Cortex of kidney (tissue), 1 donor: ENCODE measurements at places on chromosomes 3 and 15.

GRCh38 chr3:124410471-124410870, 319.8 kb upstream of the UMPS start:
- no peak for DNase-seq

- no peak for DNase-seq
Measured at GRCh38 chr15:74762791-74763150, 14.1 kb downstream of the CYP1A2 start.

DNA sequence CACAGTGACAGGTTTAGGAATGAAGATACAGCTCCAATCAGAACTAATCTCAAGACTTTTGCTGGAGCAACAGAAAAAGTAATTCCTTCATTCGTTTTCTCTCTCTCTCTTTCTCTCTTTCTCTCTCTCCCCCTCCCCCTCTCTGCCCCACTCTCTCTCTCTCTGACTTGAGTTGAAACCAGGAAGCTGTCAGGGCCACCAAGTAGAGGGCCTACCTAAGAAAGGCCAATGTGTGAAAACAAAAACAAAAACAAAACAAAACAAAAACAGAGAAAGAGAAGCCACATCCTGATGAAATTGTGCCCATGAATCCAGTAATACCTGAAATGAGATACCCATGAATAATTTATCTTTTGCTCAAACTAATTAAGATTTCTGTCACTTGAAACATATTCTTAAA, 72.9 kb downstream of the ATP8B4 start:
- DNase-seq = no peak

DNA sequence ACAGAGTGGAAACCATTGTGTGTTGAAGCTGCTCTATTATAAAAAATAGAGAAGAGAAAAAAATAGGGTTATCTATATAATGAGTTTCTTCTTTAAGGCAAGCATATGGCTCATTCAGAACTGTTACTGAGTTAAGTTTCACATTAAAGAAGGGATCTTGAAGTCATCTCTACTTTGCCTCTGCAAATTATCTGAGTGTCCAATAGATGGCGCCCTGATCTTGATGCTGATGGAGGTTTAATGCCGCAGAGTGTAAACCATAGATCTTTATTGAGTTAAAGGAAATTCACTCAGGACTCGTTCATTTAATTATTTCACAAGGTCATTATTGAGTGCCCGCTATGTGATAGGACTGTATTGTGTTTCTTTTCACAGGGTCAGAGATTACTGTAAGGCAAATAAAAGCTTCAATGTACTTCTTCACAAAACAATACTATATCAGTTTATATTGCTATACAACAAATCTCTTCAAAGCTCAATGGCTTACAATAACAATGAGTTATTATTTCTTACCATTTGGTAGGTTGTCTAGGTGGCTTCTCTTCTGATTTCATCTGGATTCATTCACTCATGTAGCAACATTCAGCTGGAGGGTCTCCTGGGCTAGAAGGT, 171.4 kb downstream of the NSUN3 start:
- DNase-seq = no peak

- no peak for DNase-seq
Measured at GRCh38 chr15:56619887-56620286, 113.4 kb downstream of the ZNF280D start.

DNA sequence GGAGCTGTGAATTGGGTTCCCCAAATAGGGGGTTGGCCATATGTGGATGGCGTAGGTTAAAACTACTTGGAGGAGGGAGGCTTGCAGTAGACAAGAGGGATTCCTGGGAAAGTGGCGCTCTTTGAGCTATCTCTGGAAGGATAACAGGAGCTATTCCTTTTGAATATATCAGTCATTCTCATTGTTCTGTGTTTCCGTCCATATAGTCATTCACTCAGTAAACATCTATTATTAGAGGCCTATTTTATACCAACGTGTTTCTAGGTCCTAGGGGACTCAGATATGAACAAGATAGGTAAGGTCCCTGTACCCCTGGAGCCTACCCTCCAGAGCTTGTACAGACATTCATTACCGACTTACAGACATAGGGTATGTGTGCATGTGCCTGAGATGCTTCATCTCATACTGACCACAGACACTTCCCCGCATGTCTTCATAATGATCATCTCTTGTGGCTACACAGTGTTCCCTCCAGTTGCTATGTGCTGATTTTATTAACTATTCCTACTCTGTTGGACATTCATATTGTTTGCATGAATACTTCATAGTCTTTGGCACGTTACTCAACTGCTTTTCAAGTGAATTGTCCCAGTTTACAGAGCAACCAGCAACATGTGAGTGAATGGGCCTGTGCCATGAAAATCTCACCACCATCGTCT, 55.8 kb upstream of the VILL start:
- DNase-seq = no peak

DNA sequence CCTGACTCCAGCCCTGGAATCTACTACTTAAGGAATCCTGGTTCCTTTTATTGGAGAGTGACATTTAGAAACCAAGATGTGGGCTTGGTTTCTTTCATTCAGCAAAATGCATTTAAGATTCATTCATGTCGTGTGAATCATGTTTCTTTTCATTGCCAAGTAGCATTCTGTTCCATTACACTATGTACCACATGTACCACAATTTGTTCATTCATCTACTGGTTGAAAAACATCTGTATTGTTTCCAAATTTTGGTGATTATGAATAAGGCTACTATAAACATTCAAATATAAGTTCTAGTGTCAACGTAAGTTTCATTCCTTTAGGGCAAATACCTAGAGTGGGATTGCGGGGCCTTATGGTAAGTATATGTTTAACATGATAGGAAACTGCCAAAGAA, 264.2 kb downstream of the VPS13C start:
- DNase-seq = no peak

DNA sequence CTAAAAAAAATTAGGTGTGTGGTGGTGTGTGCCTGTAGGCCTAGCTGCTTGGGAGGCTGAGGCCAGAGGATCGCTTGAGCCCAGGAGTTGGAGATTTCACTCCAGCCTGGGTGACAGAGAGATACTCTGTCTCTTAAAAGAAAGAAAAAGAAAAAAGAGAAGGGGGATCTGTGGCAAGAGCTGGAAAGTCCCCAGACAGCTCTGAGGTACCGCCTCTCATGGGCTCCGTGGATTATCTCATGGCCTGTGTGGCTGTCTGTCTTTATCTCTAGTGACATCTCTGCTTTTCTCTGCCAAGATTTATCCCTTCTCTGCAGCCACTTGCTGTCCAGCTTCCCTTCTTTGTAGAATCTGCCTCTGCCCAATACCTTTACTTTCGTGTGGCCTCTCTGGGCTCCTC, 5.7 kb downstream of the EXOSC7 start:
- DNase-seq = no peak

DNA sequence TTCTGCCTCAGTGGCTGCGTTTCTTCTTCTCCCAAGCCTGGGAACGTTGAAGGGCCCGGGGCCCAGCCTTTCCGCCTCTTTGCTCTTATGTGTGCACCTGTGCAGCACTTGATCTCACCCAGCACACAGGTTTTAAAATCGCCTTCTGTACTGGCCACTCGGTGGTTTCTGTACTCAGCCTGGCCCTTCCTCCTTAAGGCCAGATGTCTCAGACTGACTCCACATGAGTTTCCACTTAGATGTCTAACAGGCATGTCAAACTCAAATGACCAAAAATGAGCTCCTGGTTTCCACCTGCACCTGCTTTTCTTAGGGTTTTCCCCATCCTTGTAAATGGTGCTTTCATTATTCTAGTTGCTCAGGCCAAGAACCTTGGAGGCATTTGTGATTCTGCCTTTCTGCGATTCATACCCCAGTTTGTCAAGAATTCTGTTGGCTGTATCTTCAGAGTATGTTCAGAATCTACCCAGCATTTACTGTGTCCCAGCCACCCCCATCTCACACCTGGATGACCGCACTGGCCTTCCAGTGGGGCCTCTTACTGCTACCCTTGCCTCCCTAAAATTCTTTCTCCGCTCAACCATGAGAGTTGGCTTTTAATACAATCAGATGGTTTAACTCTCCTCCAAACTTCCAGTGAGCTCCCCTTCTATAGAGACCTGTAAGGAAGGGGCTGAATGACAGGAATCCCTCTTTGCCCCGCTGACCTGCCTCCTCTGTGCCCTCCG, 2.2 kb upstream of the TRAK1 start:
- no peak for DNase-seq

DNA sequence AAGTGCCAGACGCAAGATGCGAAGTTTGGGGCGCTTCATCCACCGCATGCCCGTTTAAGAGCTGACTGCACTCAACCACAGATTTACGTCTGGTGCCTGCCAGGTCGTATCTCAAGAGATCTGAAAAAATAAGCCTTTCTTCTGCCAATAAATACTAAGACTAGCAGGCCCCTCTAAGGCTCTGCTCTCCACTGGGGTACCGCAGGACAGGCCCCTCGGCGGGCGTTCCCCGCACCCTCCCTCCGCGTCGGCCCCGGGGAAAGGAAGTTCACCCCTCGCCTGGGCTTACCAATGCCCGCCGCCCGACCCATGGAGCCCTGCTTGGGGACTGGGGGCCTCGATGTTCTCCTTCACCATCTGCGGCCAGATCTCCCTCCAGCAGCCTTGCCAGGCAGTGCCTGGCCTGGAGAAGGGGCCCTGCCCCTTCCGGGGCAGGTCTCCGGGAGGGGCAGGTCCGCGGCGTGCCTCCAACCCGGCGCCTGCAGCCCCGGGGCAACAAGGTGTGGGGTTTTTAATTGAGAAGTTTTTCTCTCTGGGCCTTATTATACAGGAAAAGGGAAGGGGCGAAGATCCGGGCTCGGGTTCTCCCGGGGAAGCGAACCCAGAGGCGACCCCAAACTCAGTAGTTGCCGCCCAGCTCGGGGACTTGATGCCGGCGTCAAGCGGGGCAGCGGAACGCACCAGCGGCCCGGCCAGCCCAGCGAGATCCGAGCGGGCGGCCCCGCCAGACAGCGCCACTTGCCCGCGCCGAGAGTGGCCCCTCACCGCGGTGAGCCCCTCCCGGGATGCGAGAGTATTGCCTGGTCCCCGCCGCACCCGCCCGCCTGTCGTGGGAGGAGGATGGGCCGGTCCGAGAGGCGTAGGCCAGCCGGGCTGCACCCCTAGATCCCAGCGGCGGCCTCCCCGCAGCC, 735 bp downstream of the GOLGA8B start:
- DNase-seq = no peak

GRCh38 chr3:182527745-182528144, 265.6 kb upstream of the ATP11B start:
- DNase-seq = no peak

GRCh38 chr3:36557021-36557707, 176.9 kb downstream of the STAC start:
- DNase-seq = no peak

GRCh38 chr15:26261966-26262365, 398.8 kb upstream of the ATP10A start:
- DNase-seq = no peak

- DNase-seq = no peak
Measured at GRCh38 chr3:40313975-40314860, 4.7 kb downstream of the EIF1B start.

DNA sequence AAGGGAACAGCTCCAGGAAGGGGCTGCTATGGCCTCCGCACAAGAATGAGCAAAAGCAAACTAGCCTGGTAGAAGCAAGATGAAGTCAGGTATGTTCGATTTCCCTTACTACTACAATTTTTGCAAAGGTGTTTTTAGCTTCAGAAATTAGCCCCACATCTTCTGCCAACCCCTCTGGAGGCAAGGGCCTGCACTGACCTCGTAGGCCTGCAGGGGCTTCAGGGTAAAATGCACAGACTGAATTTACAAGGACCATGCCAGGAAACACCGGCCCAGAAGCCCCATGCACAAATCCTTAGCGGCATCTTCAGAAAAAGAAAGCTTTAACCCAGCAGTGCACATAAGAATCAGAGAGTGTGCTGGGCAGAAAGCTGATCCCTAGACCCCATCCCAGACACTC, 53.0 kb downstream of the SLC6A1 start:
- no peak for DNase-seq

GRCh38 chr15:32646291-32646690, 4.8 kb downstream of the SCG5 start:
- DNase-seq = no peak

DNA sequence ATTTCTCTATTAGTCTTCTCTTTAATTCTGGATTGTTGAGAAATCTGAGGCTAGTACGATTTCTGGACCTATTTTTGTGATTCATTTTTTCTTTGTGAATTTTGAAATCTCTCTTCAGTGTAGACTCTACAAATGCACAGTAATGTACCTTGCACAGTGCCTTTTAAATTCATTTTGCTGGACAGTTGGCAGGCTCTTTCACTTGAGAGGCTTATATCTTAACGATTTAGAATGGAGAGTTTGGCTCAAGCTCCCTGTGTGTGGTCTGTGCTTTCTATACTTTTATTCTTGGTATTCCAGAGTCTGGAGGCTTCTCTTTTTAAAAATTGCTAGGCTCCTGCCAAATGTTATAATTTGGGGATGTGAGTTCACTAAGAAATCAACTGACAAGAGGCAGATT, 8.8 kb downstream of the CRYBG3 start:
- no peak for DNase-seq

GRCh38 chr3:16596352-16597032, 8.7 kb downstream of the DAZL start:
- no peak for DNase-seq

- peak; percentile 64 for DNase-seq
Measured at GRCh38 chr3:100334488-100335351, at the start of gene NIT2. NIT2 (plus strand) TSS chr3:100334757; CDS start chr3:100334792, 35 bp downstream.

DNA sequence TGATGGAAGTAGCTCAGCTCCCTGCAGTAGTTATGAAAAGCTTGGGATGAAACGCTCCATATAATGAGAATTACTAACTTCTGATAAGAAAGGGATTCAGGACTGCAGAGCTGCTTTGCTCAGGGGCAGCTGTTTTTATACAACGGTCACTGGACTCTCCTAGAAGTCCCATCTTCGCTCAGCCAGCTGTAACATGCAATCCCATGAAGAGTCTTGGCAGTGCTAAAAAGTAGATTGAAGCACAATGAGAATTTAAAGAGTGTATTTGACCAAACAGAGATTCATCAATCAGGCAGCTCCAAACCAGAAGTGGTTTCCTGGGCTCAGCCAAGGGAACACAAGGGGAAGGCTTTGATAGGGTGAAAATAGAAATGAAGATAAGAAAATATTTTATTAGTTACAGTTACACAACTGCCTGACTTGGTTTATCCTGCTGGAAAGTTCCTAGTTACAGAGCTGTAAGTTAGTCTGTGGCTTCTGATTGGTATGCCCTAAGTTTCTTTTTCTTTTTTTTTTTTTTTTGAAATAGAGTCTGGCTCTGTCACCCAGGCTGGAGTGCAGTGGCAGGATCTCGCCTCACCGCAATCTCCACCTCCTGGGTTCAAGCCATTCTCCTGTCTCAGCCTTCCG, 24.1 kb downstream of the SIDT1 start:
- DNase-seq = no peak

- no peak for DNase-seq
Measured at GRCh38 chr3:168847291-168847883, 751.7 kb upstream of the GOLIM4 start.
